ENCODE measurements at places on chromosomes 13 and 19.

DNA sequence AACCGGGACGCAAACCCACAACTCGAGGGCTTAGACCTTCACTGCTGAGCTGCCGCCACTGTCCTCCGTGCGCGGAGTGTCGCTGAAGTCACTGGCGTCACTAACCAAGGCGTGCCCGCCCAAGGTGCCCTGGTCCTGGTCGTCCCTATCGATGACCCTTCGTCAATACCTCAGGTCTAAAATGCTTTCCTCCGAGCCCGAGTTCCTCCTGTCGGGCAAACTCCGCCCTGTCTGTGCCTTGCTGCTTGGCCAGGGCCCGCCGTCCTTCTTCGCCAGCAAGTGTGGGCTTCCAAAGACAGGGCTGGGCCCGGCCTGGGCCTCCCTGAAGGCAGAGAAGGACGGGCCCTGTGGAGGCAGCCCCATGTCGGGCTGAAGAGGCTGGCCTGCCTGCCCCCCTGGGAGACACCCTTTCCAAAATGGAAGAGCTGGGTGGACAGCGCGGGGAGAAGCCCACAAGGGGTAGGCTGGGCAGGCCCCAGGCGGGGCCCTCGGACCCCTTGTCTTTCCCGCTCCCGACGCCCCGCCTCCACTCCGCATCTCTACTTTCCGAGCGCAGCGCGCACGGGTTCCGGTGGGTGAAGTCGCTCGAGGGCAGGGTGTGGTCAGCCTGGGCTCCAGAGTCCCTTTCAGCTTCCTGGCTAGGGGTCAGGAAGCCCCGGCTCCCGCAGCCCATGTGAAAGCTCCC is 13.4 kb downstream of the RB1 start:
- no peak for DNase-seq

DNA sequence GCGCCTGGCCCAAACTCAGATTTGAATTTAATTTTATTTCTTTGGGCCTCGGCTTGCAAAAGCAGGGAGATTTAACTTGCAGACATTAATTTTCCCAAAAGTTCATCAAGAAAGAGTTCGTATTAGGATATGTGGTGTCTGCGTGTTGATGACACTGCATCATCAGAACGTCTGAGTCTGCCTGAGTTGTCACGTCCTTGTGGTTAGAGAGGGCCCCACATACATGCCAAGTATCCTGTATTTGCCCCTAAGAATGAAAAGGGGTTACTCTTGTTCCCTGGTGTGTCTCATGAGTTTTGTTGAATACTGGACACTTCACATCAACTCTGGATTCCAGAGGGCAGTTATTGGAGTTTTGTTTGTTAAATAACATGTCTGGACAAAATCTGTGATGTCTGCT is 5.6 kb upstream of the TEX29 start:
- no peak for DNase-seq

GRCh38 chr19:2487842-2488241 is 11.9 kb downstream of the GADD45B start:
- no peak for DNase-seq

DNA sequence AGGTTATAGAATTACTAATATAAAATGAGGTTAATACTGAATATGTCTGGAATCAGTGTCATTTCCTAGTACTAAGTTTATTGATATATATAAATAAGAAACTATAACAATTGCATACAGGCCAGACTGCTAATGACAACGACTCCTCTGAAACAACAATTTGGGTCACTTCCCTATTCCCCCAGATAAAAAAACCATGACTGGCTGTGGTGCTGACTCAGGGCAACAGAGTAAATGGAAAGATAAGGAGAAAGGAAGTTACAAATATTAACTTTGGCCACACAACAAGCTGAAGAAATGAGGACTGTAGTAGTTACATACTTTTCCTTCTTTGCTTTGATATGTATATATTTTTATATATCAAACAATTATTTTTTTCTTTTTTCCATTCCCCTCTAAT is 263.7 kb upstream of the PCDH9 start:
- no peak for DNase-seq

DNA sequence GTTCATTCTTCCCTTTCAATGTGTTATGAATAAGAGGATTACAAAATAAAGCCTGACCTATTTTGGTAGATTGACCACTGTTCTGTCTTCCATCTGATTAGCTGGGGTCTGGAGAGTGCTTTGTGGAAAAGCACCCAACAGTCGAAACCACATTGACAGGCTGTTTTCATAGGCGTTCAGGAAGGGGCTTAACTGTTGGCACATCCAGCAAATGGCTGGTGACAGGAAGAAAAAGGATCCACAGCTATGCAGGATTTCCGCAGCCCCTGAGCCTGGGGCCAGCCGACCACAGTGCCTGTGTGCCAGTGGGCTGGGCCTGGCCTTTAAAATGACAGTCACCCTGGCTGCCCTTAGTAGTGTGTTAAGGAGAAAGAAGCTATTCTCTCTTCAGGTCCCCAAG is 113.3 kb downstream of the SIPA1L3 start:
- DNase-seq, result no peak

- DNase-seq, result no peak
Observed at GRCh38 chr19:54481326-54481930, 8.3 kb upstream of the CDC42EP5 start.

- DNase-seq, result no peak
Observed at GRCh38 chr19:23415561-23416191, 20.4 kb upstream of the ZNF91 start.

DNA sequence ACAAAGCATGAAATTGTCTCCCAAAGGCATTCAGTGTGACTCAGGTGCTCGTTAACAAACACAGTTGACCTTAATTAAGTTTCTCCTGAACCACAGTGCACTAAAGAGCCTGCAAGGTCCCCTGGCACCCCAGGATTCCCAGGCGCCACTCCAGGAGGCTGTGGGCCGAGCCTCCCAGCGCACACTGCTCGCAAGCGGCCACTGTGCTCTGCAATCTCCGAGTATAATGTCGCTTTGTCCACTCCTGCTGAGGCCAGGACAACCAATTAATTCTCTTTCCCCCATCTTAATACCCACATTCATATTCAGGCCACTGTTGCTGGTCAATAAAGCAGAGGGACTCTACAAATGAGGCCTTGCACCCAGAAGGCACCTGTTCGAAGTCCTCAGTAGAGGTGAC is 8.8 kb downstream of the RAB20 start:
- no peak for DNase-seq

DNA sequence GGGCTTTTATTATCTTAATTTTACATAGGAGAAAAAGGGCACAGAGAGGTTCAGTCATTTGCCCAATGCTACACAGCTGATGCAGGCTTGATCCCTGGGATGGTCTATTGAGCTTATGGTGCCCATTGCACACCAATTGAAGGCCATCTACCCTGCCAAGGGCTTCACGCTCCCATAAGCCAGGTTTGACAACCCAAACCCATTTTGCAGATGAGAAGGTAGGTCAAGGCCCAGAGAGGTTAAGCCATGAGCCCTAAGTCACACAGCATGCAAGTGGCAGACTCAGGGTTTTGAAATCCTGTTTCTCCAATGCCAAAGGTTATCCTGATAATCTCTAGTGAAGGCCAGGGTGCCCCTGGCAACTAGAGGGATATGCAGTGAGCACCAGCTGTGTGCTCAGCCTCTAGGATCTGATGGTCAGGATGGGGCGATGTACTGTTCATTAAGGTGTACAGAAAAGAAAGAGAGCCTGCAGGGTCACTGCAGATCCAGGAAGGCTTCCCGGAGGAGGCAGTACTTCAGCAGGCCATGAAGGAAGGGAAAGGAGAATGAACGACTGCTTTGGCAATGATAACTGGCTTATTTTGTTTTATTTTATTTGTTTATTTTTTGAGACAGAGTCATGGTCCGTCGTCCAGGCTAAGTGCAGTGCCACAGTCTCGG is 8.1 kb downstream of the CREB3L3 start:
- DNase-seq, result no peak

DNA sequence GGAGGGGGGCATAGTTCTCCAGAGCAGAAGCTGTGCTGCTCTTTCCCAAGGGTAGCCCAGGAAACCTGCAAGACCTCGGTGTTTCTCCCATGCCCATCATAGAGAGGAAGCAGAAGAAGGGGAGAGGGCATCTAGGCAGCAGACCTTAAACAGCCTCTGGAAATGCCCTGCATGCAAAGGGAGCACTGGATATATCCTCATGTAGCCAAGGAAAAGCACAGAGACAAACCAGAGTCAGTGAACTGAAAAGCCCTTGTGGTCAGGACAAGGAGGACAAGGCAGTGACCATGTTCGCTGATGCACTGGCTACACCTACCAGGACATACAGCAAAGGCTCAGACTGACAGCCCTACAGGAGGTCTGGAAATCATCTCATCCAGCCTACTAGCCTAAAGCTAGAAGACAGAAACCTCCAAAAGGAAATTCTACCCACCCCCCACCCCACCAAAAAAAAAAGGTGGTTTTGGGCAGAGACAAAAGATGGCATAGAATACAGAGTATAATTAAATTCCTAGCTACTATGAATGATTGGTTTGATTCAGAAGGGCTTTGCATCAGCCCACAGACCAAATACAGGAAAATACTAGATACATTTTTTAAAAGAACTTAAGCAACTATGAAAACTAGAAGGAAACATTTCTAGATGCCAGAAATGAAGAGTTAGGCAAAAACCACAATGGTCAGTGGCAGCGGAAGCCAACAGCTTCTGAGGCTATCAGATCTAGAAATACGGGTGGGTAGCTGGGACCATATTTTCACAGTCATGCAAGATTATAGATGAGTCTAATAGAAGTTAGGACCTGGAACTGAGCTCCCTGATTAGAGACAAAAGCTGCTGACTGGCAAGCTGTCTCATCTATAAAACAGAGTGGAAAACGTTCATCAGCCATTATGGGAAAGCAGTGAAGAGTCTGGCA is 4.4 kb upstream of the TBC1D4 start:
- no peak for DNase-seq

GRCh38 chr13:40993987-40994386 is 25.1 kb downstream of the ELF1 start:
- DNase-seq, result no peak

- no peak for DNase-seq
Observed at GRCh38 chr19:46383171-46383815, 30.1 kb downstream of the CCDC8 start.

DNA sequence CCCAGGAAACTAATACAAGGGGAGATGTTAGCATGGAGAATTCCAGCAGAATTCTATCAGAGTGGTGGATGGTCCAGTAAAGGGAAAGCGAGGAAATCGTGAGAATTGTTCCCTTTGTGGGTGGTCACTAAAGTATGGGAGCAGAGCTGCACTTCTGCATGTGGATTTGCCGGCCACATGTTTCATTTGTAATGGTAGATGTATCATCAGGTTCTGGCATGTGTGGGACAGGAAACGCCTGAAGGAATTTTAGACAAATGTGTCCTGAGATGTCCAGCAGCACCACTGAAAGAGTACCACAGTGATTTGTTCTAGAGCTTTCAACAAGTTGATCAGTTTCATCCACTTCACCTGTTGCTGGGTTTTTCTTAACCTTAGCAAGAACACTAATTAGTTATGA is 308.4 kb downstream of the SHISA2 start:
- DNase-seq, result no peak

Measured in stimulated activated CD4-positive, alpha-beta T cell treated with anti-CD3 and anti-CD28 coated beads, Interleukin-1b, Interleukin-23, amount 100 ng/mL, for 1 hour (primary cell).